Panc1 (cell line): ENCODE measurements at places on chromosomes 6 and 20. TPM values are rescaled to one million over a fixed set of nuclear protein-coding genes. Genes with fewer than 3 reads are reported as not detected.

DNA sequence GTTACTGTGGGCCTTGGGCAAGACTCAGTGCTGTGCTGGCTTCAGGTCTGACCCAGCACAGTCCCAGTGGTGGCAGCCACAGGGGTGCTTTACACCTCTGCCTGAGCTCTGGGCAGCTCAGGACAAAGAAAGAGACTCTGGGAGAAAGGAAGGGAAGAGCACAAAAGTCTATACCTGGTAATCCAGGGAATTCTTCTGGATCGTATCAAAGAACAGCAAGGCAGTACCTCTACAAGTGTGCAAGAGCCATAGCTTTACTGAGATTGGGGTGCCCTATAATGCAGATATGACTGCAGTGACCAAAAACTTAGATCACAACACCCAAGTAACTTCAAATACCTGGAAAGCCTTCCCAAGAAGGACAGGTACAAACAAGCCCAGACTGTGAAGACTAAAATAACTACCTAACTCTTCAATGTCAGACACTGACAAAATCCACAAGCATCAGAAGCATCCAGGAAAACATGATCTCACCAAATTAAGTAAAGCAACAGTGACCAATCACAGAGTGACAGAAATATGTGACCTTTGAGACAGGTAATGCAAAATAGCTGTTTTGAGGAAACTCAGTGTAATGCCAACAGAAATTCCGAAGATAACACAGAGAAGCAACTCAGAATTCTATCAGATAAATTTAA lies 47.9 kb upstream of the LIN28B start:
- no peak overlapping the region for H3K27ac ChIP-seq
- no peaks in the 10 kb centered on the region for H3K4me1 ChIP-seq
- no peaks in the 10 kb centered on the region for H3K36me3 ChIP-seq
- H3K4me3 ChIP-seq, result no peak overlapping the region
- DNase-seq, result no peak
- no peaks in the 10 kb centered on the region for H3K27me3 ChIP-seq

- no peak for DNase-seq
- no peak overlapping the region for H3K4me3 ChIP-seq
- peaks cover 4% of the 10 kb centered on the region for H3K4me1 ChIP-seq
- H3K36me3 ChIP-seq, result no peaks in the 10 kb centered on the region
- no peak overlapping the region for H3K27ac ChIP-seq
Observed at GRCh38 chr20:56793916-56794315, 164.8 kb downstream of the TFAP2C start.

DNA sequence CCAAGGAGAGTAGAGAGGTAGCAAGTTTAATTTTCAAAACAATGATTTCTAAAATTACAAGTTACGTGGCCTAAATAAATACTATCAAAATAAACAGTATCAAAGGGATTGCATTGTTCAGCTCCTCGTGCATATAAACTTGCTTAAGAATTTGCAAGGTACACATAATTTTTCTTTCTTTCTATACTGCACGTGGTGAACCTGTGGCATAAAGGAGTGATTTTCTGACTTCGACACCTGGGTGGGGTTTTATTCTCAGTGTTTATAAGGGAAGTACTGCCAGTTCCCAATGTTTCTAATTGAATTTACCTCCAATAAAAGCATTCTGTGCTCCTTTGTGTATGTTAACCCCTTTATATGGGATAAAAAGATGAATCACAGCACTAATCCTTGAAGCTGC lies 50.1 kb upstream of the C20orf144 start:
- H3K36me3 ChIP-seq, result peaks cover 3% of the 10 kb centered on the region; the same call in 1 of the 2 replicates
- H3K27me3 ChIP-seq, result no peaks in the 10 kb centered on the region
- H3K4me3 ChIP-seq, result no peak overlapping the region
- H3K27ac ChIP-seq, result no peak overlapping the region
- DNase-seq, result no peak
- H3K4me1 ChIP-seq, result no peaks in the 10 kb centered on the region

- H3K36me3 ChIP-seq, result no peaks in the 10 kb centered on the region
- DNase-seq, result no peak
- no peaks in the 10 kb centered on the region for H3K4me1 ChIP-seq
- no peak overlapping the region for H3K4me3 ChIP-seq
Observed at GRCh38 chr20:18727032-18727508, 86.5 kb upstream of the SCP2D1 start.

GRCh38 chr20:60636417-60636816 lies 615.6 kb upstream of the CDH4 start:
- H3K27me3 ChIP-seq, result no peaks in the 10 kb centered on the region
- H3K4me1 ChIP-seq, result no peaks in the 10 kb centered on the region
- H3K4me3 ChIP-seq, result no peak overlapping the region
- H3K27ac ChIP-seq, result no peak overlapping the region
- no peaks in the 10 kb centered on the region for H3K36me3 ChIP-seq

GRCh38 chr6:155077331-155077730 lies 82.2 kb downstream of the TIAM2 start:
- peak overlapping the region; percentile 31; the same call in 1 of the 2 replicates for H3K27ac ChIP-seq
- no peaks in the 10 kb centered on the region for H3K27me3 ChIP-seq
- no peak for DNase-seq

DNA sequence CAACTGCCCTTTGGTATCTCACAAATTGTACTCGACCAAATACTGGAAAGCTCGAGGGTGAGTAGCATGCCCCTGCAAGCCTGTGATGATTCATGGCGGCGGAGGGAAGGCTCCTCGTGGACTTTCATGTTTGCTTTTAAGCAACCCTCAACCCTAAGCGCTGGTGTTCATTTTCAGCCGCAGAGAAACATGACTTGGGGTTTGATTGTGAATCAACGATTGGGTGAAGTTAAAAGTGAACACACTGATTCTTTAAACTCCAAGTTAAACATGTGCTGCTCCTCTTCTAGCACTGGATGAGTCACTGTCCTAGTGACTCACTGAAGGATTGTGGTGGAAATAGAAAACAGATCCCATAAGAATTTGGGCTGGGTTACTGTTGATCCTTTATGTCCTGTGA lies 8.3 kb downstream of the CD109 start:
- H3K4me1 ChIP-seq, result peaks cover 15% of the 10 kb centered on the region
- DNase-seq, result peak; percentile 87
- no peaks in the 10 kb centered on the region for H3K27me3 ChIP-seq

- H3K27me3 ChIP-seq, result no peaks in the 10 kb centered on the region
- no peaks in the 10 kb centered on the region for H3K36me3 ChIP-seq
- no peaks in the 10 kb centered on the region; the same call in 1 of the 2 replicates for H3K4me1 ChIP-seq
- DNase-seq, result no peak
Observed at GRCh38 chr6:104684911-104685415, 174.8 kb downstream of the HACE1 start.

Gene LINC00237
- not detected for total RNA-seq

Gene DDO
- total RNA-seq, result 0.39 TPM

Gene CDC5L
- total RNA-seq, result 23.3 TPM

Gene EFCAB8
- 1.1 TPM for total RNA-seq

Gene SNAI1
- total RNA-seq, result 8.8 TPM
